ENCODE measurements at places on chromosomes 1 and 21.

GRCh38 chr1:244050835-244051444 is at the start of gene ZBTB18:
Gene ZBTB18 (plus strand): TSS chr1:244051283. CDS start chr1:244051432, 149 bp downstream.
- DNase-seq: peak; percentile 55

- no peak for DNase-seq
These were observed 133.7 kb downstream of the DMRTA2 start for GRCh38 chr1:50289495-50289894.

GRCh38 chr1:226021801-226022200 is 22.7 kb upstream of the SDE2 start:
- no peak for DNase-seq

- DNase-seq: no peak
These were observed 298 bp downstream of the SSBP3 start for GRCh38 chr1:54405898-54406293.

- no peak for DNase-seq
These were observed 13.1 kb downstream of the CCDC17 start for GRCh38 chr1:45610589-45611226.

DNA sequence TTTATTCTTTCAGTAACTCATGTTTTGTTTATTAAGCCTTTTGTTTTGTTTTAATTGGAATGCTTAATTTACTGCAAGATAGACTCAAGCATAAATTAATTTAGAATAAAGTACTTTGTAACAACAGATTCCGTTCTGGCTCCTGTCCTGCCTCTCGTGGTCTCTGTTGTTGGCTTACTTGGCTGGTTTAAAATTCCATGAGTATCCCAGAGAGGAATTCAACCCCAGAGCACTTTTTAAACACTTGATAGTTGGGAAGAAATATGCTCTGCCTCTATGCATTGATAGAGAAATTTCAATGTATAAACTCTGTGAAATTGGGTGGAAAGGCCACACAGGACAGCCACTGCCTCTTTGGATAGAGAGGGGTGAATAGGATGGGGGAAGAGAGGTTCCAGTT is 89.7 kb downstream of the ATP5PO start:
- DNase-seq: no peak

DNA sequence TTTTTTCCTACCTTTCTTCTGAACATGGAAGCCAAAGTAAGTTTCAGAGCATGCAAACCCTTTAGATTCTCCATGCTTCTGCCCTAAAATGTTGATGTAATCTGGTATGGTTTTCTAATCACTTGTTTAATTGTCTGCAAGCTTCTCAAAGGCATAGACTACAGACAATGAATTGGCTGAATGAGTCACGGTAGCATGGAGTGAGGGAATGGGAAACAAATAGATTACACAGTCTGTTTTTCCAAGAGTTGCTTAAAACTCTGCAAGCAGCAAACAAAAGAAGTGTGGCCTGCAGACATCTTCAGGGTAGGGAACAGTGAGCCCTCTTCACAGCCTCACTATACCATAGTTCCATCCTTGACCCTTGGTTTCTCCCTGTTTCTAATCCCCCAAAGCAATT is 326.0 kb downstream of the BARHL2 start:
- no peak for DNase-seq

- no peak for DNase-seq
These were observed 32.9 kb downstream of the ADCY10 start for GRCh38 chr1:167881069-167881468.

DNA sequence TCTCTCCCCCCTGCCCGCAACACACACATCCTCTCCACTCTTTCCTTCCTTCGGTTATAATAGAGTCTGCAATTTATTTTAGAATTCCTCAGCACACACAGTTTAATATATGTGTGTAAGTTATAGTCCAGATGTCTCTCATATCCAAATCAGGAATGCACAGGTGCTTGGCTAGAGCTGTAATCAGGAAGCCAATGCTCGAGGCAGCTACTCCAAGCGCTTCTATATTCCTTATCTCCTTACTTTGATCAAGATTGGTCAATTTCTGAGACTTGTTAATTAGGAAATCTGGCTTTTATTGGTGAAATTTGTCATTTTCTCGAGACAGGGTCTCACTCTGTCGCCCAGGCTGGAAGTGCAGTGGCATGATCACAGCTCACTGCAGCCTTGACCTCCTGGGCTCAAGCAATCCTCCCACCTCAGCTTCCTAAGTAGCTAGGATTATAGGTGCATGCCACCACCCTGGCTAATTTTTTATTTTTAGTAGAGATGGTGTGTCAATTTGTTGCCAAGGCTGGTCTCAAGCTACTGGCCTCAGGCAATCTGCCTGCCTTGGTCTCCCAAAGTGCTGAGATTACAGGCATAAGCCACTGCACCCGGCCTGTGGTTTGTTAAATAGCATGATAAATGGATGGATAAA is 27.7 kb downstream of the RPL5 start:
- DNase-seq: no peak

DNA sequence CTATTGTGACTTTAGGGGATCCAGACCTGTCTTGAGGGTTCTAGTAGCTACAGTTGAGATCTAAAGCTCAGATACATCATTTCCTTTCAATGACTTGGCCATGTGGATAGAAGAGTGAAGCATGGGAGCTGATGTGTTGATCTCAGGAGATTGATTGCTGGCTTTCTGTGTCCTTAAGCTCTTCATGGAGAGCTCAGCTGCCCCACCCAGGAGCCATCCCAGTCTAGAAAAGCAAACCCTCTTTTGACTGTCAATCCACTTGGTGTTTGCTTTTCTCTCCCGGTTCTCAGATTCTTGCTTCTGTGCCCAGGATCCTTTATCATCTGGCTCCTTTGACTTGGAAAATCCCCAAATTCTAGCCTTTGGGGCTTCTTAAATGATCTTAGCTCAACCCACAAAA is 87.2 kb downstream of the ATP1A1 start:
- no peak for DNase-seq

- DNase-seq: no peak
These were observed 2.7 kb upstream of the YBX1 start for GRCh38 chr1:42679364-42679983.

GRCh38 chr1:177927021-177927596 is 42.7 kb downstream of the SEC16B start:
- DNase-seq: no peak

- no peak for DNase-seq
These were observed 199.4 kb upstream of the DAB1 start for GRCh38 chr1:57623039-57623790.

GRCh38 chr1:30101016-30101415 is 622.4 kb downstream of the MATN1 start:
- no peak for DNase-seq

DNA sequence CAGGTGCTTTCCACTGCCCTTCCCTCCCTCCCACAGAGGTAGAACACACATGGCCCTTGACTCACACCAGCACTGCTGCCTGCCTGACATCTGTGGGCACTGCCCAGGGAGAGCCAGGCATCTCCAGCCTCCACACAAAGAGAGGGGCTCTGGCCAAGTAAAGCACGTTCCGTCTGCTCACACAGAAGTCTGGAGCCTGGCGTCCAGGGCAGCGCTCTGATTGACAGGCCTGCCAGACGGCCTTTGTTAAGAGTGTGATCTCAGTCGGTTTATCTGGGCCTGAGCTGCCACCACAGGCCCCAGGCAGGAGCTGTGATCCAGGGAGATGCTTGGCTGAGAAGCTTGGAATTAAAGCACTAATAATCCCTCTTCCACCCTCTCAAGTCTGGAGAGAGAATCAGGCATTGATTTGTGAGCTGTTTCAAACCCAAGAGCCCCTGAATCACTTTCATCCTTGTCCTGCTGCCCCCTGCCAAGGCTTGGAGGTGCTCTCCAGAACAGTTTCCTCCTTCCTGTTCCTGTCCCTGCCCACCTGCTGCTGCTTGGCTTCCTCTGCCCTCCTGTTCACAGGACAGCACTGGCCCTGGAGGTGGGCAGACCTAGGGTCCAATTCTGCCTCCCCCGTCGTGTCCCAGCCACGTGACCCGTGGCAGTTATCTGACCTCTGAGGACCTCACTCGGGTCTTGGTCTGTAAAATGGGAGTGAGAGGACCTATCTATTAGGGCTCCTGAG is 3.7 kb downstream of the DMRTB1 start:
- DNase-seq: no peak

DNA sequence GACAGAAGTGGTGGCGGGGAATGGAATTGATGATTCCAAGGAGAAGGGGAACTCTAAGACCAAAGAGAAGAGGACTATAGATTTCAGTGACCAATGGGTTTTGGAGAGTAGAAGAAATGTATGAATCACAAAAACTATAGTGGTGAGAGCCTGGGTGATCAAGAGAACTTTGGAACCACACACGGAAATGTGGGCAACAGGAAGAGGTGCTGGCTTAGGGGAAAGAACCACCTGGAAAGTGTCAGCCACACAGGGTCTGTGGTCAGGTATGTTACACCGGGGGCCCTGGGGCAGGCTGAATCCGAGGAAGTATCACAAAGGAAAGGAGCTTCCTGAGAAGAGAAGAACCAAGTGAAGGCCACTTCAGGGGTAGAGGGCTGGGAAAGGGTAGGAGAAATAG is 11.5 kb upstream of the CHIA start:
- no peak for DNase-seq

- DNase-seq: no peak
These were observed 25.0 kb downstream of the PLXNA2 start for GRCh38 chr1:208219098-208219658.

- no peak for DNase-seq
These were observed 120.2 kb downstream of the NRDC start for GRCh38 chr1:51758310-51758709.

- DNase-seq: no peak
These were observed 1742.1 kb downstream of the BRINP3 start for GRCh38 chr1:188735567-188735966.

DNA sequence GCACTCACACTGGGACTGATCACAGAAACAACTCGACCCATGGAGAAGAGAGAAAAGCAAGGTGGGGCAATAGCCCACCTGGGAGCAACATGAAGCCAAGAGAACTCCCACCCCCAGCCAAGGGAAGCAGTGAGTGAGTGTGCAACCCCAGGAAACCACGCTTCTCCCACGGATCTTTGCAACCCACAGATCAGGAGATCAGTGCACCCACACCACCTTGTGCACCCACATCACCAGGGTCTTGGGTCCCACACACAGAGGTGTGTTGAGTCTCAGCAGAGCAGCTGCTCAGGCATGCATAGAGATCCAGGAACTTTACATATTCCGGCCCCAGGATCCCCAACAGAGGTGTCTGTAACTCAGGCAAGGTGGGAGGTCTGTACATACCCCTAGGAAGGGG is 17.2 kb upstream of the PRDX6 start:
- DNase-seq: no peak

DNA sequence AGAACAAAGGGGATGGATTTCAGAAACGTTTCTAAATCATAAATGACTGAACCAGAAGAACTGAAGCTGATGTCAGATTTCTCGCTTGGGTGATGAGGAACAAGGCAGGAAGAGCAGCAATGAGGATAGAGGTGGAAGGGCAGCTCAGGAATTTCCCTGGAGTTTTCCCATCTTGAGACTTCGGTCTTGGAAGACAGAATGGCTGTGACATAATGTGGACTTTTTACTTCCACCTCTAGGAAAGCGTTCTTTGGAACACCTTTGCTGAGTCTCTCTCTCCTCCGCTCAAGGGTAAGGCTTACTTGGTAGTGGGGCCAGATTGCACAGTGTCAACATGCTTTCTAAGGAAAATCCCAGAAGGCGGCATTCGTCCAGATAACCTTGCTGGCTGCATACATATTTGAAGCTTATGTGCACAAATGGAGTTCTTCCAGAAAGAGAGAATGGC is 36.6 kb downstream of the DEGS1 start:
- DNase-seq: no peak

DNA sequence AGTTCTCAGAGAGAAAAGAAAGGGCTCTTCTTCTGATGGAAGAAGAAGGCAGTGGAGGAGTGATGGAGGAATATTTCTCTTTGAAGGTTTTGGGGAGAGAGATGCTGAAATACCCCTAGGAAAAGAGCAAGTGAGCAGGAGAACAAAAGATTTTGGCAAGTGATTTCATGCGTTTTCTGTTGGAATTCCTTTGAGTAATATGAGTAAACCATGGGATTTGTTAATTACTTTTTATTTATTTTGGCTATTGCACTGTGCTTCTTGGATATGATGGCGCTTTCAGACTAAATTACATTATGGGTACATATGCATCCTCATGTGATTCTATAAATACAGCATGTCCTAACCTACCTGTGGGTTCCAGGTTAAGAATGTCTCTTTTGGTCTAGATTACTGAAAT is 210.1 kb upstream of the PTGFR start:
- DNase-seq: no peak

- no peak for DNase-seq
These were observed 44.6 kb downstream of the NFYC start for GRCh38 chr1:40736085-40736531.

GRCh38 chr21:39153842-39154241 is 29.4 kb downstream of the PSMG1 start:
- DNase-seq: no peak
